ENCODE measurements at places on chromosomes 1 and 21. TPM values are rescaled to one million over a fixed set of nuclear protein-coding genes. Genes with fewer than 3 reads are reported as not detected.
A peak's percentile ranks its signal among the peaks of the same experiment; 100 is the strongest.

DNA sequence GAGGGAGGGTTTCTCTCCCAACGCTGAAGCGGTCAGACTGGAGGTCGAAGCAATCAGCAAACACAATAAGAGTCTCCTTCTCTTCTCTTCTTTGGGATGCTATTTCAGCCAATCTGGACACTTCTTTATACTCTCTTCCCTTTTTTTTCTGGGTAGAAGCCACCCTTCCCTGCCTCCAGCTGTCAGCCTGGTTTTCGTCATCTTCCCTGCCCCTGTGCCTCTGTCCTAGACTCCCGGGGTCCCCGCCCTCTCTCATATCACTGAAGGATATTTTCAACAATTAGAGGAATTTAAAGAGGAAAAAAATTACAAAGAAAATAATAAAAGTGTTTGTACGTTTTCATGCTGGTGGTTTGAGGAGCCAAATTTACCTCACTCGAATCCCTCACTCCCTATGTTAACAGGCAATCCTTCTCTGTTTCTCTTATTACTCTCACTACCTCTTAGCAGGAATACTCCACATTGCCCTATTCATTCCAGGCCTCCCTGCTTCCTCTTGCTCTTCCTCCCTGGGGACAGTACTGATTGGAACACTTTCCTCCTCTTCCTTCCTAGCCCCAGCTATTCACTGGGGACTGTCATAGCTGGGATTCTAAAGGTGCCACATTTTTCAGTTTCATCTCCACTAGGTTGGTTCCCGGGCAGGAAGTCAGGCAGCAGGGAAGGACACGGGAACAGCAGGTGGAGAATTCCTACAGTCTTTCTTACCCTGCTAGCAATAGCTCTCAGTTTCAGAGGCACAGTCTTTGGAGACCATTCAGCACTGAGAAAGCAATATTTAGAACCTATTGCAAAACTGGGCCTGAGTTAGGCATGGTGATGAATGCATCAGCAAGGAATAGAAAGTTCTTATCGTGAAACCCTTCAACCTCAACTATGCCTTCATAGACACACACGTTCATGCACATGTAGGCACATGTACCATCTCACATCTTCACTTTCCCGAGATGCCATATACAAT is 288.0 kb downstream of the PBX1 start:
- no peak for DNase-seq

DNA sequence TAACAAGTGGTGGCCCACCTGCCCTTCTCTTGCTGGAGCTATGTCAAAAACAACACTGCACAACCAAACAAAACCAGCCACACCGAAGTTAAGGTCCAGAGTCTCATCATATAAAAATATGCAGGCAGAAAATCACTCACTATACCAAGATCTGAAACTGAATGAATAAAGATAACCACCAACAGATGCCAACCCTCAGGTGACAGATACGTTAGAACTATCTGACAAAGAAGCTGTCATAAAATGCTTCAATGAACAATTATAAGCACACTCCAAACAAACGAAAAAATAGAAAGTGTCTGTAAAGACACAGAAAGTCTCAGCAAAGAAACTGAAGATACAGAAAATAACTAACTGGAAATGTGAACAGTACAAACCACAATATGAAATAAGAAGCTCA is 14.0 kb downstream of the ZNF496 start:
- no peak for DNase-seq

- no peak for DNase-seq
Observed at GRCh38 chr1:169149555-169150286, 43.2 kb downstream of the ATP1B1 start.

DNA sequence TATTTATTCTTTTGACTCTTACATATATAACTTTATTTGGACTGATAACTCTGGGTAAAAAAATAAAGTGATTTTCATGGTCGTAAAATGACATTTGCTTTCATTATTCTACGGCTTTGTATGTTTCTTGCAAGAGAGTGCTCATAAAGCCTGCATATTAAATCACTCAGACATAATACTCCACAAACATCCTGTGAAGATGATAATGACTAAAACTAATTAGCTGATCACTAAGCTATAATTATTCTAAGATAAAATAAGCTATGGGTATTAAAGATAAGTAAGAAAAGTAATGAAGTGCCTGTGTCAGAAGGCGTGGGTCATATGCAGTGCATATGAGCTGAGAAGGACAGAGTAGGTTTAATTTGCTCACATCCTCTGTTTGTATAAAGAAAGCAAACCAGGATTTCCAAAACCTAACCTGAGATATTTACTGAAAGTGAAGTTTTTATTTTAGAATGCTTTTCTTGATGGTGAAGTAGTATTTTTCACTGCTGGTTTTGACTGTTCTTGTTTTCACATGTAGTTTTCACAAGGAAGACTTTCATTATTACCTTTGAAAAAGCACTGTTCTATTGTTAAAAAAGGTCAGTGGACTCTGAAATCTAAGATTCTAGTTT is 278.8 kb downstream of the AMY1C start:
- no peak for DNase-seq

GRCh38 chr1:65146908-65147423 is 1.0 kb upstream of the AK4 start:
- no peak for DNase-seq

- no peak for DNase-seq
Observed at GRCh38 chr1:160552425-160552824, 26.9 kb downstream of the CD84 start.

DNA sequence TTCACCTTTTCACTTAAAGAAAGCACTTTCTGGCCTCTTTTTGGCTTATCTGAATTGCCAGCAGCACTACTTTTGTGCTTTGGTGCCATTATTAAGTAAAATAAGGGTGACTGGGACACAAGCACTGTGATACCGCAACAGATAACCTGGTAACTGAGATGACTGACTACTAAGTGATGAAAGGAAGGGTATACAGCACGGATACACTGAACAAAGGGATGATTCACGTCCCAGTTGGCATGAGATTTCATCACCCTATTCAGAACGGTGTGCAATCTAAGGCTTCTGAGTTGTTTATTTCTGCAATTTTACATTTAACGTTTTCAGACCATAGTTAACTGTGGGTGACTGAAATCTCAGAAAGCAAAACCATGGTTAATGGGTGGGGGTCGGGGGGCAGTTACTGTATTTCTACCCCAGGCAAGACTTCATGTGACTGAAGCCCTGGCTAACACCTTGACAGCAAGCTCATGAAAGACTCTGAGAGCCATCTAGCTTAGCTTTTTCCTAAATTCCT is 102.8 kb downstream of the CLIC6 start:
- peak; percentile 84 for DNase-seq

DNA sequence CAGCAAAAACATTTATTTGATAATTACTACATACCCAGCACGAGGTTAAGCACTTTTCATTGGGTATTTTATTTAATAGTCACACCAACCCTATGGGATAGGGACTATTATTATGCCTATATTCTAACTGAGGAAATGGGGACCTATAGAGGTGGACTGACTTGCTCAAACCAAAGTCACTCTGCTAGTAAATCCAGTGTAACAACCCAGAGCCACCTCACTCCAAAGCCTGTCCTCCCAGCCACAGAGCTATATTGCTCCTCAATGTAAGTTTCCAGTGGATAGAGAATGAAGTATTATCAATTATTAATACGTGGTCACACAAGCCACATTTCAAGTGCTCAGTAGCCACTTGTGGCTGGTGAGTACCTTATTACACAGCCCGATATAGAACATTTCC is 97.5 kb downstream of the RGS2 start:
- DNase-seq: peak; percentile 12

GRCh38 chr1:85042413-85042812 is 5.9 kb downstream of the MCOLN3 start:
- no peak for DNase-seq

DNA sequence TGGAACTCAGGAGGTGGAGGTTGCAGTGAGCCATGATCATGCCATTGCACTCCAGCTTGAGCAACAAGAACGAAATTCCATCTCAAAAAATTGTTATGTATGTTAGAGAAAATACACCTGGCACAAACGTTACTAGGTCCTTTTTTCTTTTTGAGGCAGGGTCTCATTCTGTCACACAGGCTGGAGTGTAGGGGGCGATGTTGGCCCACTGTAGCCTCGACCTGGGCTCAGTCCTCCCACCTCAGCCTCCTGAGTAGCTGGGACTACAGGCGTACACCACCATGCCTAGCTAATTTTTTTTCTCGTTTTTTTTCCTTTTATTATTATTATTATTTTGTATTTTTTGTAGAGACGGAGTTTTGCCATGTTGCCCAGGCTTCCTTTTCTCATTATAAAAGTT is 4.4 kb downstream of the HAX1 start:
- DNase-seq: no peak

Gene FBXO2
- 11.1 TPM for total RNA-seq

DNA sequence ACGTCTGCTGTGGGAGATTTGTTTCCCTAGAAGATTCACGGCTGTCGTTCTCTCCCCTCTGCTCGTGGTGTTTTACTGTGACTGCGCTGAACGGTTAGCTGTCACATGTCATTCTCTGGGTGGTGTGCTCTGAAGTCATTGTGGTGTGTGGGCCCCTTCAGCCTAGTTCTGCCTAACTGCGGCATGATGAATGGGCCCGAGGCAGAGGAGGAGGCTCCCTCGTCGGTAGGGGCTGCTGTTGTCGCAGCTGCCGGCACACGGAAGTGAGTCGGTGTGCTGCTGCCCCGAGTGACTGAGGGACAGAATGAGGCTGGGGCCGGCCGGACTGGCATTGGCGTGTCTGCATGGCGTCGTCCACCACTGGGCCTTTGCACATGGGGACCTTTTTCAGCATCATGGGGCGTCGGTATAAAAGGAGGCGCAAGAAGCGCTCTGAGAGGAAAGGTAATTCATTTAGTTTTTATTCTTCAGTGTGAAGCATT is 77.9 kb downstream of the ADARB1 start:
- no peak for DNase-seq

GRCh38 chr1:245348626-245349025 is 193.8 kb downstream of the KIF26B start:
- no peak for DNase-seq

DNA sequence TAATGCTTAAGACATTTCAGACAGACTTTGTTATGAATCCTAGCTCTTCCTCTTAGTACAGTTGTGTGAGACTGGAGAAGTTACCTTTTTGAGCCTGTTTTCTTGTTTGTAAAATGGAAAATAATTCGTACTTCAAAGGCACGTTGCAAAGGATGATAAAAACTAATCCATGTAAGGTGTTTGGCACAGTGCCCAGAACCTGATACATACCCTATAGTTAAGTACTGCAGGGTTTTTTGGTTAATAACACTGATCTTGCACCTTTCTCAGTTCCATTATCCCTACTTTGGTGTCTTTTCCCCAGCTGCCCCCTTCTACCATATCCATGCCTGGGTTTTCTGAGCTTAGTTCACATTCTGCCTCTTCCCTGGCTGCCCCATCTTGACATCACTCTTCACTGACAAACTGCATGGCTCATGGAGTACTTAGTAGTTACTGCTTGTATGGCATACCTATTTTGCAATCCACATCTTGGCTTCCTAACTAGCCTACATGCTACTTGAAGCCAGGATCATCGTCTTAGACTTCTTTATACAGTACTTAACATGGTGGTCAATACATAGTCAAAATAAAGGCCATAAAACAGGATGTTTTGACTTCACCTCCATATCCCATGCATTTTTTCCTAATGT is 10.1 kb downstream of the CCDC185 start:
- DNase-seq: peak; percentile 69

DNA sequence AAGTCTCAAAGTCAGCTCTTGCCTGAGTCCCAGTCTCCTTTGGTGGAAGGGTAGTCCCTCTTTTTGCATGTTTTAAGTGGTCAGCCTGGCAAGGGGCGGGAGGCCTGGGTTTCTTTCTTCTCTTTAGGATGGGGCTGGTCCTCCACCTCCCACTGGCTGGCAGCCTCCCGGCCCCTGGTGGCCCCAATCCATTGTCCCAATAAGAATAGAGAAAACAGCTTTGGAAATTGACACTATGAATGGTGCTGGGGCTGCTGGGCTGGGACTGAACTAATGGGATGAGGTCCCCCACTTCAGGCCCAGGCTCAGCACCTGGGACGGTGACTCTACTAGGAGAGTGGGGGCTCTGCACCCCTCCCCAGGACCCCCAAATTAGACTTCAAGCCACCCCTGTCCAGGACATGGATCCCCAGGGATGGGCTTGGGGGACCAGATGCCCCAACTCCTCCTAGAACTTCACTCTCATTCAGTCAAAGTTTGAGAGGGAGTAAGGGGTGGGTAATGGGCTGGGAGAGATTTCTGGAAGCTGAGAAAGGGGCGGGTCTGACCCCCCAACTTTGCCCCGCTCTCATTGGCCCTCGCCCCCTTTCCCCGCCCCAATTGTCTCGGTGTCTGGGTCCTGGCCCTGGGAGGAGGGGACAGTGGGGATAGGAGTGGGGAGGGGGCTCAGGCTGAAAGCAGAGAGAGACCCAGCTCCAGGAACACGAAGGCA is 18.2 kb downstream of the SLC27A3 start:
- no peak for DNase-seq

DNA sequence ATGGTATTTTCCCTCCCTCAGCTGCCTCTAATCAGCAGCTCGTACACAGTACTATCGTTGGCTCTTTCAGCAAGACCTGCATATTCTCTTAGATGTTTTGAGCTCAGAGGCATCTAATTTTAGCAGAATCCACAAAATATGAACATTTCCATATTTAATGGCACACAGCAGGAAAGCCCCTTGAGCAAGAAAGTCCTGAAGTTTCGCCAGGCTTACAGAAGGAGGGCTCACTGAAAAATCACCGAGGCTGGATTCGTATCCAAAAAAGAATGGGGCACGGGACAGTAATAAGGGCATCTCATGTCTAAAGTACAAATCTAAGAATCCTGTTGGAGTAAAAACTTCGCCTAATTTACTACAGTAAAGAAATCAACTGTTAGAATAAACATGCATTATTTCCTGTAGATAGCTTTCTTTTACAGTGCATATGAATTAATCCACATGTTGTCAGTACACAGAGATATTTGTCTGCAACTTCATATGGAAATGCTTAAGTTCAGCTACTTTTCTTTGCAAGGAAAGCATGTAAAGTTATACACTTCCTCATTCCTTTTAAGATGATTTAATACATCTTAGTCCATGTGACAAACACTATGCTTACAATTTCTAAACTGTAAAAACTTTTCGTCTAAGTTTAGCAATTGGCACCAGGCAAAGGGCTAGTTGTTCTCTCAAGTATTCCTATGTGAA is 1205.3 kb upstream of the ADGRL4 start:
- peak; percentile 4 for DNase-seq

Gene CTBS
- 22.1 TPM for total RNA-seq

Gene GPR37L1
- 0.15 TPM for total RNA-seq

Gene LRRC52
- total RNA-seq: not detected

Gene DMBX1
- total RNA-seq: not detected

- no peak for DNase-seq
Observed at GRCh38 chr21:33128538-33128937, 58.6 kb downstream of the OLIG1 start.

- peak; percentile 85 for DNase-seq
Observed at GRCh38 chr1:37476460-37477197, 2.2 kb downstream of the ZC3H12A start.

Gene HRNR
- total RNA-seq: under 0.01 TPM

Gene F3
- total RNA-seq: 118 TPM

Gene LAMC2
- total RNA-seq: 1,305 TPM

- DNase-seq: no peak
Observed at GRCh38 chr1:157168015-157168414, 29.8 kb upstream of the ETV3 start.

Data from renal cortical epithelial cell (primary cell).